ENCODE measurements at places on chromosomes 13 and 19.

DNA sequence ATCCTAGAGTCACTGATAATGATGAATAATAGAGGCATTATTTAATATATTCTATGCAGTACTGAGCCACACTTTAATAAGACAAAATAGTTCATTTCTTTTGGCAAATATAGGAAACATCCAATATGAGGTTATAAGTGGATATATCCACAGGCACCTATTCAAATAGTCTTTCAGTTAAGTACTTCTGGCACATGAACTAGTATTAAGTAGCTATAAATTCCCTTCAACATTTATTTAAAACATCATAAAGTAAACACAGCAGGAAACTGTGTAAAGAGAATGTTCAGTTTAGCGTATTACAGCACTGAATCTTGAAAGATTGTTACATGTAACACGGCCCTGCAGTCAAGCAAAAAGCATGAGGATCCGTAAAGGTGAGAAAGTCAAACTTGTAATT, 463.3 kb upstream of the KLF12 start:
- DNase-seq, result no peak

GRCh38 chr19:13795595-13796300, 505 bp downstream of the ZSWIM4 start:
- DNase-seq, result no peak

- no peak for DNase-seq
These were observed 69.7 kb upstream of the SIAH3 start for GRCh38 chr13:45921162-45921736.

GRCh38 chr19:28905996-28906395, 307.0 kb downstream of the UQCRFS1 start:
- no peak for DNase-seq

All from SW 1271 (cell line).